Activated CD4-positive, alpha-beta T cell treated with anti-CD3 and anti-CD28 coated beads for 36 hours (primary cell): ENCODE measurements at places on chromosomes 3 and 15.
A peak's percentile ranks its signal among the peaks of the same experiment; 100 is the strongest.

DNA sequence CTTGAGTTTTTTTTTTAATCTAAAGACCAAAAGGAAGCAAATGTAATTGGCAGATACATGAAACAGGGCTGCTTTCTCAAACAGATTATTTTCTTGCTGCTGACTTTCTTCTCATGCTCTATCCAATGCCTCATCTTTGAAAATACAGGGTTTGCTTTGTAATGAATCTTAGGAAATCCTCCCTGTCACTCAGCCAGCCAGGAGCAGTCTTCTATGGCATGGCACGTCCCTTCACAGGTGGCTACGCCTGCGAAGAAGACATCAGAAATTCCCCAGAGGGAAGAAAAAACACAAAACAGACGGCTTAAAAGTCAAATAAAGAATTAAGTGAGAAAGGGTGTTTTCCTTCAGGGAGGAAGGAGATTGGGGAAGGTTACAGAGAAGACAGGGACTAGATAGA lies 242.5 kb downstream of the IGSF11 start:
- no peaks in the 10 kb centered on the region for H3K36me3 ChIP-seq
- H3K27ac ChIP-seq, result no peak overlapping the region
- H3K4me3 ChIP-seq, result no peak overlapping the region
- H3K27me3 ChIP-seq, result peaks cover 5% of the 10 kb centered on the region
- DNase-seq, result no peak
- no peaks in the 10 kb centered on the region for H3K4me1 ChIP-seq

GRCh38 chr3:79052054-79052681 lies 715.6 kb downstream of the ROBO1 start:
- H3K4me3 ChIP-seq, result no peak overlapping the region
- DNase-seq, result peak; percentile 4
- no peak overlapping the region for H3K27ac ChIP-seq
- no peaks in the 10 kb centered on the region for H3K4me1 ChIP-seq
- no peaks in the 10 kb centered on the region for H3K36me3 ChIP-seq
- H3K27me3 ChIP-seq, result no peaks in the 10 kb centered on the region

DNA sequence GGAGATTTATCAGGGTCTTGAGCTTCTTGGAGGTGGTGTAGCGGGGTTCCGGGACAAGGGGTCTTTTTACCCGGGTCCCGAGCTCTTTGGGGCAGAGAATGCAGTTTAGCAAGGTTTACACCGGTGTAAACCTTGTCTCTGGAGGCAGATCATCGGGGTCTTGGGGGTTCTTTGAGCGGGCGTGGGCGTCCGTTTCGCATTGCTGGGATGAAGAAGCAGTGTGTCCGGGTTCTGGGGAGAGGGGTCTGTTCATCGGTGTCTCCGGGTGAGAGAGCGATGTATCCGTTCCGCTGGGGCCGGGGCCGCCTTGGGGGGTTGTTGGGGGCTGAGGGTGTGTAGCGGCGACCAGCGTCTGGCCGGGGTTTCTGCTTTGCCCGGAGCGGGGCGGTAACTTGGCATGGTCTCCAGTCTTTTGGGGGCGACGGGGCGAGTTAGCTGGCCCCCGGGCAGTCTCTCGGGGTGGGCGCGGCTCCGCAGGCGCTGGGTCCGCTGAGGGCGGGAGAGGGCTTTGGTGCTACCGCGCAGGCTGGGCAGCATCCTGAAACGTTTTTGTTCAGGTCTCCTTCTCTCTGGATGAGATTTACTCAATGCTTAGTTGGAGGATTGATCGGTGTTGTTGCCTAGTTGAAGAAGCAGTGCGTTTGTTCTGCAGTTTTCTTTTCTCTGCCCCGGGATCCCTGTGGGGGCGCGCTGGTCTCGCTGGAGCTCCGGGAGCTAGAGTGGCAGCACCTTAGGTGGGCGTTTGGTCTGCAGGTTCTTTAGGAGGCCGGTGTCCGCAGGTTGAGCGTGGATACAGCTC lies 843 bp downstream of the GLCE start:
- no peaks in the 10 kb centered on the region for H3K27me3 ChIP-seq
- H3K36me3 ChIP-seq, result no peaks in the 10 kb centered on the region
- peak overlapping the region; percentile 90 for H3K4me3 ChIP-seq
- peak; percentile 42 for DNase-seq
- H3K4me1 ChIP-seq, result peaks cover 16% of the 10 kb centered on the region

DNA sequence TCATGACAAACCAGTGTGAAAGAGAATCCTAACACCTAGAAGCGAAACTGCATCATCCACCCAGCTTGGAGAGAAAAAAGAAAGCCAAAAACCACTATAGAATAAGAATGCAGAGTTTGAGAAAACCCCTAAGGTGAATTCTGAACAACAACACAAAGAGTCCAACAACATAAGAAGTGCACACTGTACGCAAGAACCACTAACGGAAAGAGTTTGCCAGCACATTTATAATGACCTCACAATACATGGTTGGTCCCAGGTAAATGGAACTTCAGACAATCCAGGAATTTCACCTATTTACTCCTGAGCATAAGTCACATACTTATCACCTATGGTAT lies 128.3 kb upstream of the BHLHE40 start:
- peaks cover 84% of the 10 kb centered on the region for H3K4me1 ChIP-seq
- peak overlapping the region; percentile 98 for H3K27ac ChIP-seq
- peaks cover 26% of the 10 kb centered on the region for H3K36me3 ChIP-seq
- H3K4me3 ChIP-seq, result peak overlapping the region; percentile 39
- no peaks in the 10 kb centered on the region for H3K27me3 ChIP-seq

- no peak overlapping the region for H3K4me3 ChIP-seq
- no peaks in the 10 kb centered on the region for H3K4me1 ChIP-seq
- H3K27ac ChIP-seq, result no peak overlapping the region
- no peak for DNase-seq
- peaks cover 4% of the 10 kb centered on the region for H3K27me3 ChIP-seq
These were observed 176.1 kb downstream of the KLF13 start for GRCh38 chr15:31502541-31503229.

DNA sequence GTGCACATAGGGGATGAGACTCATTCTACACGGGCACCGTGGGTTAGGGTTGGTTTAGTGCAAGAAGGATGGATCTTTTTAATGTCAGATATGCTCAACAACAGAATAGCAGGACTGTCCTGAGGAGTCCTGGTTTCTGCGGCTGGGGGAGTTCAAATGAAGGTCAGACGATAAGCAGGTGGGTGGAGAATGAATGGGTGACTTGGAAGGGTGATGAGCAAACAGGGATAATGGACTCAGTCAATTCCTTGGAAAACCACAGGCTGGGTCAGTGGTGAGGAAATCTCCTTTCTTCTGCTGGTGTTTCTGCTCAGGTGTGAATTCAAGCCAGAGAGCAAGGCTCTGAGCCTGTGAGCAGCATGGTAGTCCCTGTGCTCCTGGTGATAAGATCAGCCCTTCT lies 59.9 kb downstream of the MESD start:
- no peak overlapping the region for H3K27ac ChIP-seq
- H3K36me3 ChIP-seq, result peaks cover 2% of the 10 kb centered on the region
- H3K4me1 ChIP-seq, result no peaks in the 10 kb centered on the region
- no peak overlapping the region for H3K4me3 ChIP-seq
